ENCODE measurements at places on chromosomes 5 and 9. TPM values are rescaled to one million over a fixed set of nuclear protein-coding genes. Genes with fewer than 3 reads are reported as not detected.

The WNK2 gene
- total RNA-seq: 0.24 TPM

The UGT3A2 gene
- not detected for total RNA-seq

The BHMT2 gene
- total RNA-seq: not detected

- no peak for DNase-seq
- no peak overlapping the region for H3K27ac ChIP-seq
- H3K4me1 ChIP-seq: peaks cover 16% of the 10 kb centered on the region
- peaks cover 32% of the 10 kb centered on the region for H3K36me3 ChIP-seq
These were observed 51.3 kb downstream of the SLC46A2 start for GRCh38 chr9:112839331-112839730.

DNA sequence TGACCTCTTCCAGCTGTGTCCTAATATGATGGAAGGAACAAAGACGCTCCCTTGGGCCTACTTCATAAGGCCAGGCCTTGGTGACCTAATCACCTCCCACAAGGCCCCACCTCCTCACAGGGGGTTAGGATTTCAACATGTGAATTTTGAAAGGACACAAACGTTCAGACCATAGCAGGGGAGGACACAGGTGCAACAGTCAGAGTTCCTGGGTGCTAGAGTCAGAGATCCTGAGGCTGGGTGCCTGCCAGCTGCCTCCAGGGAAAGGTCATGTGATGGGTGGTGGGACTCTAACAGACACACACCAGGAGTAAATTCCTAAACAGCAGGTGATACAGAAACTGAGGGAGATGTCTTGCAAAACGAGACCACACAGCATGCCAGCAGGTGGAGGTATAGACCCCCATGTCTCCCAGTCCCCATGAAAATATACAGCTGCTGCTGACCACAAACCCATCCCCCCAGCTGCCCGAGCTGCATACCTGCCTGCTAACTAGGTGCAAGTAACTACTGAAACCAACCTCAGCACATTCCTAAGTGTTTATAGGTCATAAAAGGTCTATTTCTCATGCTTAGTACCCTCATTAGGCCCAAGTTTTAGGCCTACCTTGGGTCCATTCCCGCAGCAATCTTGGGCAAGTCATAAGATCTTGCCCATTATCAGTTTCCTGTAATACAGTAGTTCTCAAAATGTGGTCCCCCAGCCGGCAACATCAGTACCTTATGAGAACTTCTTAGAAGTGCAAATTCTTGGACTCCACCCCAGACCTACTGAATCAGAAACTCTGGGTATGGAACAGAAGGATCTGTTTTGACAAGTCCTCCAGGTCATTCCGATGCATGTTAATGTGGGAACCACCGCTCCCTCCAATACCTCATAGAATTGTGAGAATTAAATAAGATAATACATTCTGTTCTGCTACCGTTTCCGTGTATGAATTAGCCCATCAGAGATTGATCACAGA is 245.3 kb downstream of the ENC1 start:
- H3K27ac ChIP-seq: no peak overlapping the region
- H3K27me3 ChIP-seq: no peaks in the 10 kb centered on the region
- no peak overlapping the region for H3K4me3 ChIP-seq
- no peak for DNase-seq

DNA sequence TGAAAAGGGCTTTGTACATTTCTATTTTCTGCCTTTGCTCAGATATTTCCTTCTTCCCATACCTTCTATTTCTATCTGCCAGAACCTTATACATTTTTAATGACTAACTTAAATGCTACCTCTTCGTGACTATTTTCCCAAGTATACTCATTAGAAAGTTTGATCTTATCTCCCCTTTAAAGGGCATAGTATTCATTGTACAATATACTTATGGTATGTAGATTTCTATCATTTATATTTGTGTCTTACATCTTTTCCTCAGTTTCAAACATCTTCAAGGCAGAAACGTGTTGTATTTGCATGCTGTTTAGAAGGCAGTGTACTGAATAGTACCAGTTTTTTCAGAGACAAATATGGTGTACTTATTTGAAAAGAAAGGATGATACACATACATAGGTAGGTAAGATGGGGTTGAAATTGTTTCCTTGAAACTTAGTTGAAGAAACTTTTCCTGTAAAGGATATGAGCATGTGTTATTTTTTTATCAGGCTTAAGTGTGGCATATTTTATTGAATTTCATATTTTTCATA is 518.1 kb upstream of the NUDT12 start:
- H3K4me1 ChIP-seq: no peaks in the 10 kb centered on the region
- H3K4me3 ChIP-seq: no peak overlapping the region
- H3K27ac ChIP-seq: no peak overlapping the region
- no peak for DNase-seq
- H3K27me3 ChIP-seq: no peaks in the 10 kb centered on the region
- no peaks in the 10 kb centered on the region for H3K36me3 ChIP-seq

DNA sequence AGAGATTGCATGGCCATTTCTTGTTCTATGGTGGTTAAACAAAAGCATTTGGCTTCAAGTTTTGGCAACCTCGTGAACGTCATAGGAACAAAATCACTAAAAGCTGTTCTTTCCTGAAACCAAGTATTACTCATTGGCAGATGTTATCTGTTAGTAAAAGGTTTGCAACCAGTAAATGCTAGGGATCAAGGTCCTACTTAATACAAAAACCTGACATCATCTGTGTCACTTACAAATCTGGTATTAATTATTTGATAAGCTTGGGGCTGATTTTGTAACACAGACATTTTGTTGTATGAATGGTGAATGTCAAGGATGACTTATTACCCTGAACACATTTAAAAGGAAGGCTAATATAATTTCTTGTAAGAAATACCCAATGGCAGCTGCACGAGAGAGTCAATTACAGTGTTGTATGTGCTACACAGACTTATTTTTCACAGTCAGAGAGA is 486.4 kb upstream of the ZNF608 start:
- no peak overlapping the region for H3K27ac ChIP-seq
- H3K36me3 ChIP-seq: no peaks in the 10 kb centered on the region
- H3K4me1 ChIP-seq: peaks cover 4% of the 10 kb centered on the region
- H3K27me3 ChIP-seq: no peaks in the 10 kb centered on the region

GRCh38 chr9:132881826-132882225 is 3.1 kb downstream of the SPACA9 start:
- H3K4me3 ChIP-seq: no peak overlapping the region
- H3K27ac ChIP-seq: no peak overlapping the region
- no peaks in the 10 kb centered on the region for H3K36me3 ChIP-seq
- peaks cover 30% of the 10 kb centered on the region for H3K4me1 ChIP-seq
- no peaks in the 10 kb centered on the region for H3K27me3 ChIP-seq

GRCh38 chr9:19281801-19282200 is 51.3 kb downstream of the DENND4C start:
- H3K27me3 ChIP-seq: no peaks in the 10 kb centered on the region
- peaks cover 5% of the 10 kb centered on the region for H3K4me1 ChIP-seq
- no peak overlapping the region for H3K4me3 ChIP-seq
- peaks cover 10% of the 10 kb centered on the region for H3K36me3 ChIP-seq
- H3K27ac ChIP-seq: no peak overlapping the region

DNA sequence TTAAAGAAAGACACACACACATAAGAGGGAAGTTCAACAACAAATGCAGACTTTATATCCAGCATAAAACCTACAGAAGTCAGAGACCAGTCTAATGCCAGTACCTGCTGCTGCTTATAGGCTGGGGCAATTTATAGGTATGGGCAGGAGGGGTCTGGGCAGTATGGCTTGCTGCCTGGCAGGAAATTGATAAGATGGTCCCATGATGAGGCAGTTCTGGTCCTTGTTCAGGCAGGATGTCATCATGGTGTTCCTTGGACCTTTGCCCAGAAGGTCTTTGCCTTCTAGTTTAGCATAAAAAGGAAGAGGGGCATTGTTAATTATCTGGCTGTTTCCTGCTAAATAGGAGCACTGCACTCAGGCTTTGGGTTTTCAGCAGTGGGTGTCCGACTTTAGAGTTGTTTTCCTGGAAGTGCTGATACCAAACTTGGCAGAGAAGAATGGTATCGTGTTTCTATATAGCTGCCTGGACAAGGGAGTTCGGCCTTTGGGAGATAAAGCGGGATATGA is 10.4 kb upstream of the PDCD1LG2 start:
- no peak overlapping the region for H3K27ac ChIP-seq
- no peaks in the 10 kb centered on the region for H3K4me1 ChIP-seq
- no peak for DNase-seq
- H3K27me3 ChIP-seq: no peaks in the 10 kb centered on the region
- no peak overlapping the region for H3K4me3 ChIP-seq
- no peaks in the 10 kb centered on the region for H3K36me3 ChIP-seq

DNA sequence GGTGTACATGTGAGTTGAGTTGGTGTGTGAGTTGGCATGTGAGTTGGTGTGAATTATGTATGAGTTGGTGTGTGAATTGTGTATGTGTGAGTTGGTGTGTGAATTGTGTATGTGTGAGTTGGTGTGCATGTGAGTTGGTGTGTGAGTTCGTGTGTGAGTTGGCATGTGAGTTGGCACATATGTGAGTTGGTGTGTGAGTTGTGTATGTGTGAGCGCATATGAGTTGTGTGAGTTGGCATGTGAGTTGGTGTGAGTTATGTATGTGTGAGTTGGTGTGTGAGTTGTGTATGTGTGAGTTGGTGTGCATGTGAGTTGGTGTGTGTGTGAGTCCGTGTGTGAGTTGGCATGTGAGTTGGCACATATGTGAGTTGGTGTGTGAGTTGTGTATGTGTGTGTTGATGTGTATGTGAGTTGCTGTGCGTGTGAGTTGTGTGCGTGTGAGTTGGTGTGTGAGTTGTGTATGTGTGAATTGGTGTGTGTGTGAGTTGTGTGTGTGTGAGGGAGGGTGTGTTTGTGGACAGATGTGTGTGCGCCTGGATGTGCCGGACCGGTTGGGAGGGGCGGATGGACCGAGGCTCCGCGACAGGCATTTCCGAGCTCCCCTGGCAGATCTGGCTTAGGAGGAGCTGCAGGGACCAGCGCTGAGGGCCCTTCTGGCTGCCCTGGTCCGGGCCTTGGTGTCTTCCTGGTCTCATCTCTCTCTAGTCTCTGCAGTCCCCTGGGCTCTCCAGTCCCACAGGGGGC is 162.5 kb upstream of the IER5L start:
- peaks cover 14% of the 10 kb centered on the region for H3K4me1 ChIP-seq
- no peak overlapping the region for H3K27ac ChIP-seq
- peaks cover 16% of the 10 kb centered on the region for H3K27me3 ChIP-seq
- no peak for DNase-seq
- H3K4me3 ChIP-seq: no peak overlapping the region

- H3K36me3 ChIP-seq: no peaks in the 10 kb centered on the region
- H3K27me3 ChIP-seq: peaks cover 5% of the 10 kb centered on the region
- no peak overlapping the region for H3K27ac ChIP-seq
- H3K4me3 ChIP-seq: no peak overlapping the region
- no peak for DNase-seq
- H3K4me1 ChIP-seq: no peaks in the 10 kb centered on the region
These were observed 45.8 kb upstream of the FCN1 start for GRCh38 chr9:134963546-134963945.

GRCh38 chr9:27489087-27489876 is 34.8 kb upstream of the IFNK start:
- H3K27ac ChIP-seq: peak overlapping the region; percentile 46
- no peaks in the 10 kb centered on the region for H3K27me3 ChIP-seq
- H3K36me3 ChIP-seq: peaks cover 4% of the 10 kb centered on the region
- DNase-seq: no peak
- peaks cover 78% of the 10 kb centered on the region for H3K4me1 ChIP-seq

DNA sequence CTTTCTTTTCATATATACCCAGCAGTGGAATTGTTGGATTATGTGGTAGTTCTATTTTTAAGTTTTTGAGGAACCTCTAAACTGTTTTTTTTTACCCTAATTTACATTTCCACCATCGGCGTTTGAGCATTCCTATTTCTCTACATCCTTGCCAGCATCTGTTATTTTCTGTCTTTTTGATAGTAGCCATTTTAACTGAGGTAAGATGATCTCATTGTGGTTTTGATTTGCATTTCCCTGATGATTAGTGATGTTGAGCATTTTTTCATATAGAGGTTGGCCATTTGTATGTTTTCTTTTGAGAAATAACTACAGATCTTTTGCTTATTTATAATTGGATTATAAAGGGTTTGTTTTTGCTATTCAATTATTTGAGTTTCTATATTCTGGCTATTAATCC is 71.7 kb upstream of the TNC start:
- no peak overlapping the region for H3K27ac ChIP-seq
- H3K4me3 ChIP-seq: no peak overlapping the region
- H3K27me3 ChIP-seq: no peaks in the 10 kb centered on the region
- DNase-seq: no peak

- no peak for DNase-seq
- peaks cover 38% of the 10 kb centered on the region for H3K36me3 ChIP-seq
- no peak overlapping the region for H3K4me3 ChIP-seq
- no peak overlapping the region for H3K27ac ChIP-seq
- peaks cover 16% of the 10 kb centered on the region for H3K4me1 ChIP-seq
- H3K27me3 ChIP-seq: no peaks in the 10 kb centered on the region
These were observed 121.4 kb downstream of the MAPKAP1 start for GRCh38 chr9:125585503-125586171.

- H3K27me3 ChIP-seq: no peaks in the 10 kb centered on the region
- H3K27ac ChIP-seq: peak overlapping the region; percentile 38
- H3K4me3 ChIP-seq: no peak overlapping the region
- peaks cover 52% of the 10 kb centered on the region for H3K36me3 ChIP-seq
These were observed 88.3 kb downstream of the RAPGEF1 start for GRCh38 chr9:131651599-131651998.
